ENCODE measurements at places on chromosomes 12 and 14. TPM values are rescaled to one million over a fixed set of nuclear protein-coding genes. Genes with fewer than 3 reads are reported as not detected.

DNA sequence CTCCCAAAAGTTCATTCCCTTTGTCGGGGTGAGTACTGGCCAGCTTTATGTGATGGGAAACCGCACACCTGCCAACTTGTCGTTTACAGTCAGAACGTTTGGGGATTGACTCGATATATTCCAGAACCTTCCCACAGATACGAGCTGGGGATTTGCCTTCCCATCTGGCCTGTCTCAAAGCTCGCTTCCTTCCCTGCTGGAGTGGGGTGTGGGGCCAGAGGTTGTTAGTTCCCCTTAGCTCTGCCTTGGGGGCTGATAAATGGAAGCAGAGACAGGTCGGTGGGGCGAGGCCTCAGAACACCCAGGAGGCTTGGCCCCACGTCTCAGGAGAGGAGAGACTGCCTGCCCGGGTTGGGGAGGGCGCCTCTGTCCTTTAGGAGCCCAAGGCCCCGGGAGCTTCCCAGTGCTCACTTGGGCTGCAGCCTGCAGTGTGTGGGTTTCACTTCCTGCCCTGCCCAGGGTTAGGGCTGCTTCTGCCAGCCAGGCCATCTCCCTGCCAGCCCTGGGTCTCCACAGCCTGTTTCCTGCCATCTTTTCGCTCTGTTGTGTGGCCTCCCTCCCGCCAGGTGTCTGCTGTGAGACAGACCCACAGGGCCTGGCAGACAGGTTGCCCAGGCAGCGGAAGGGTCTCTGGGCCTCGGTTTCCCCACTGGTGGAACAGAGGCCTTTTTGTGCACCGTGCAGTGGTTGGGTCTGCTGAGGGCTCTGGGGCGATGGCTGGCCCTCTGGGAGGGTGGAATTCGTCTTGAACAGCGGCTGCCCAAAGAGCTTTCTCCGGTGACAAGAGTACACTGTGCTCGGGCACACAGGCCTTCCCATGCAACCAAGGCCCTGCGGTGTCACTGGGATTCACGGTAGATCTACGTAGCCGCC lies 8.1 kb upstream of the TEX22 start:
- H3K27me3 ChIP-seq: no peaks in the 10 kb centered on the region
- no peak overlapping the region for H3K4me3 ChIP-seq
- peaks cover 10% of the 10 kb centered on the region for H3K4me1 ChIP-seq
- H3K36me3 ChIP-seq: no peaks in the 10 kb centered on the region
- no peak for DNase-seq

DNA sequence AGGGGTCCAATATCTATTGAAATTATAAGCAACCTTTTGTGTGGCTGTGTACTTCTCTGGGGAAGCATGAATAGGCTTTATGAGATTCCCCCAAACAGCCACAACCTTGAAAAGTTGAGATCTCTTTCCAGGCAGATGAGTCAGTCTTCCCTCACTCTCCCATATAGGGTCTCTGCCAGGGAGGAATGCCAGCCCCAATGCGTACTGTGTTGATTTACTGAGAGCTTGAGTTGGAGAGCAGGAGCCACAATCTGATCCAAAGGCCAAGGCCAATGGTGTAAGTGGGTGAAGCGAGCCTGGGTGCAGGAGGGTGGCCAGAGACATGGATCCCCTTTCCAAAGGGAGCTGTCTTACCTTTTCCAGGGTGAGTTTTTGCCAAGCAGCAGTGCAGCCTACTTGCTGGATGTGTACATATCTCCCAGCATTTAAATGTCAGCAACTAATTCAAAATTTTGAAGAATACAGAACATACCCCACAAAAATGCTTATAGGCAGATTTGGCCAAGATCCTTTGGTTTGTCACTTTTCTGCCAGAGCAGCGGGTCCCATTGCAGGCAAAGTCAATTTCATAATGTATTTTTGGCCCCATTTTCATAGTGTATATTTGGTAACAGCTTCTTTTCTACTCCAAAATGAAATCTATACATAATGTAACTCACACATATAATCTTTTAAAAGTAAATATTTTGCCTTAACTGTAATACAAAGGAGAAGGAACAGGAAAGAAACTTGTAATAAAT lies 88.2 kb downstream of the TBC1D30 start:
- H3K4me3 ChIP-seq: no peak overlapping the region
- H3K27me3 ChIP-seq: peaks cover 16% of the 10 kb centered on the region
- no peaks in the 10 kb centered on the region for H3K4me1 ChIP-seq
- H3K36me3 ChIP-seq: no peaks in the 10 kb centered on the region

Gene COX8C
- not detected for total RNA-seq

Gene SOAT2
- 13.3 TPM for total RNA-seq

Gene FAM222A
- total RNA-seq: 1.6 TPM
